ENCODE measurements at places on chromosomes 5 and 9. TPM values are rescaled to one million over a fixed set of nuclear protein-coding genes. Genes with fewer than 3 reads are reported as not detected.

PLEKHG4B gene
- total RNA-seq: not detected

TAF11L14 gene
- total RNA-seq: not detected

C9orf50 gene
- not detected for total RNA-seq

IL4 gene
- total RNA-seq: not detected

CTNND2 gene
- total RNA-seq: not detected

QRFP gene
- not detected for total RNA-seq

- no peaks in the 10 kb centered on the region for H3K27me3 ChIP-seq
- no peak overlapping the region for H3K4me3 ChIP-seq
- DNase-seq: no peak
- no peaks in the 10 kb centered on the region for H3K4me1 ChIP-seq
- H3K36me3 ChIP-seq: no peaks in the 10 kb centered on the region
- no peak overlapping the region for H3K27ac ChIP-seq
Measured at GRCh38 chr5:160837211-160837610, 14.8 kb downstream of the ATP10B start.

DNA sequence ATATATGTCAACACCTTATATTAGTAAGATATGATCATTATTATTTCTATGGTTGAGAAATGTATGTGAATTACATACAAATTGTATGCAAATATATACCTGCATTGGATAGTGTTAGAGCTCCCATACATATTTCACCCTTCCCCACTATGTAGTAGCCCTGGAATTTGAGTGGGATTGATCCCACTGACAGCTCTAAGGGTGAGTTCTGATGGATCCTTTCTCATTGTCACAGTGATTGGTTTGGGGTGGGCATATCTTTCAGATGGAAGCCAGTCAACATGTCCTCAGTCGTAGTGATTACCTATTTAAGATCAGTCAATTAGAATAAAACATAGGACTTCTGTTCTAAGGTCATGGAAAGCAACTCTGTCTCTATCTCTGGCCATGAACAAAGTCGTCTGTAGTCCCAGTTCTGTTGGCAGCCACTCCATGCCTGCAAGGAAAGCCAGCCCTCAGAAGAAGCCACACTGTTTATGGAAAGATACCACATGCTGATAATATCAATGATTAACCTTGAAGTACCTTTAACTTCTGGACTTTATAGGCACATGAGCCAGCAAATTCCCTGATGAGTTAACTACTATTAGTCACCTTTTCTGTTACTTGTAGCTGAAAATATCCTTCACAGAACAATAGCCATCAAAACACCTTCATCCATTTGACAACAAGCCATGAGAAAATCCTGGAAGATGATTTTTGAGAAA, 5.1 kb upstream of the CCDC192 start:
- H3K27ac ChIP-seq: peak overlapping the region; percentile 86
- H3K4me3 ChIP-seq: peak overlapping the region; percentile 41
- H3K36me3 ChIP-seq: no peaks in the 10 kb centered on the region
- H3K4me1 ChIP-seq: peaks cover 24% of the 10 kb centered on the region

- H3K4me1 ChIP-seq: no peaks in the 10 kb centered on the region
- H3K36me3 ChIP-seq: no peaks in the 10 kb centered on the region
- no peak overlapping the region for H3K27ac ChIP-seq
- no peak for DNase-seq
Measured at GRCh38 chr5:9288234-9288633, 257.6 kb downstream of the SEMA5A start.

DNA sequence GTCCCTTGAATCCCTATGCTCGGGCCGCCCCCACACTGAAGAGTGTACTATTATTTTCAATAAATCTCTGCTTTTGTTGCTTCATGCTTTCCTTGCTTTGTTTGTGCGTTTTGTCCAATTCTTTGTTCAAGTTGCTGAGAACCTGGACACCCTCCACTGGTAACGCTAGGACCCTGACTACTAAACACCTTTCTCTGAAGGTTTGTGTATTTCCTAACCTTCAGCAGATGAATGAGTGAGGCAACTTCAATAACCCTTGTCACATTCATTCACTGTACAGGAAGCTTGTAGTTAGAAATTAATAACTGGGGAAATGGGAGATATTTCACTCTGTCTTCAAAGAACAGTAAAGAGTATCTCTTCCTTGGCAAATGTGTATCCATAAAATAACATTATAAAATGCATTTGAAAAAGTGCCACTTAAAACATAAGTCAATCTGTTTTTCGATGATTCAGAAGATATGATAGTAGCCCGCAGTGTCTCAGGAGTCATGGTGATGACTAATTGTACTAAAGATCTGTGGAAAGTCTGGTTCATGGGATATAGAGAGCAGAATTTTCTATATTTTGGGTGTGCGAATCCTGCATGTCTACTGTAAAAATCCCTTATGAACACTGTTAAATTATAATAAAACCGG, 43.2 kb upstream of the ANKH start:
- no peak overlapping the region for H3K27ac ChIP-seq
- H3K4me1 ChIP-seq: no peaks in the 10 kb centered on the region
- H3K4me3 ChIP-seq: no peak overlapping the region
- no peaks in the 10 kb centered on the region for H3K36me3 ChIP-seq

GRCh38 chr9:35749515-35750255, 598 bp downstream of the RGP1 start:
- H3K27me3 ChIP-seq: no peaks in the 10 kb centered on the region
- peaks cover 38% of the 10 kb centered on the region for H3K4me1 ChIP-seq
- peak overlapping the region; percentile 93 for H3K4me3 ChIP-seq

Data from psoas muscle (tissue), 8 donors.